ENCODE measurements at places on chromosomes 11 and 22.

DNA sequence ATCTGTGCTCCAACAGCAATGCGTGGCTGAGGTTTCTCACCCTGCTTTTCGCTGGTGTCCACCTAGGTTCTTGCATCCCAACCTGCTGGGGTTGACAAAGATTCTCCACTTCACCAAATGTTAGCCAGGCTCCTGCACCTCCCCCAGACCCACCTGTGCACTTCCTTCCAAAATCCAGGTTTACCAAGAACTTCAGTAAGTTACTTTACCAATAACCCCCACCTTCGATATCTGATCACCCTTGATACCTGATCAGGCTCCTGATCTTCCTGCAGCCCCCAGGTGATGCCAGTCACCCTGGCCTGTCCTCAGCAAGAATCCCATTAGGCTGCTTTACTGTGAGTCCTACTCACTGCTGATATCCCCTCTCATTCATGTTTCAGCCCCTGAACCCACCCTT is 1203.4 kb downstream of the TBC1D22A start:
- no peak for DNase-seq

- no peak for DNase-seq
Observed at GRCh38 chr22:30572210-30572609, 2.3 kb downstream of the GAL3ST1 start.

GRCh38 chr22:35301372-35301874 is 1.7 kb downstream of the TOM1 start:
- no peak for DNase-seq

- DNase-seq: no peak
Observed at GRCh38 chr11:115656669-115657068, 152.5 kb upstream of the CADM1 start.

- DNase-seq: peak; percentile 53
Observed at GRCh38 chr11:95764267-95764898, 25.2 kb downstream of the FAM76B start.

DNA sequence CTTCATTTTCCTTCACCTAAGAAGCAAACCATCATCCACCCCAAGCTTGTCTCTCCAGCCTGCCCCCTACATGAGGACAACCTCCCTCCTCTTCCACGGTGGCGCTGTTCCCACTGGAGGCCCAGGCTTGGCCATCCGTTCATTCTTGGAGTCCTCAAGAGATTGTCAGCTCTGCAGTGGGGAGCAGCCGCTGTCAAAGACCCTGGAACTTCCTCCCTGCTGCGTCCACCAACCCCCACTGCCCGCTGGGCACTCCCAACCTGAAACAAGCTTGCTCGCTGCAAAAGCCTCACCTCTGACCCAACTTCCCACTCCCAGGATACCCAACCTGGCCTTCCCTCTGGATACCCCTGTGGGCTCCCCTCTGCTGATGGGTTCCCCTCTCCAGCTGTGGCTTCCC is 10.4 kb upstream of the CD81 start:
- DNase-seq: no peak

DNA sequence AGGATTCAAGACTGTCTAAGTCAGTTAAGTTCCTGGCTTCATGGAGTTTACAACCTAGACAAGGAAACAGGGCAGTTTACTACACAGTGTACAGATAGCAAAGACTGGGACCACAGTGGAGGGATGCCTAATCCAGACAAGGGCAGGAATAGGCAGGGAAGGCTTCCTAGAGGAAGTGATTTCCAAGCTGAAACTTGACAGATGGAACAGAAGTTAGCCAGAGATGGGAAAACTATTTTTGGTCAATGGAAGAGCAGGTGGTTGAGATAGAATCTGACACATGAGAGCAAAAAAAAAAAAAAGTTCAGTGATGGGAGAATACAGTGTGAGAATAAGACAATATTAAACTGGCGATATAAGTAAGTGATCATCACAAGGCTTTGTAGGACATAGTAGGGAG is 1.3 kb downstream of the COA4 start:
- no peak for DNase-seq

DNA sequence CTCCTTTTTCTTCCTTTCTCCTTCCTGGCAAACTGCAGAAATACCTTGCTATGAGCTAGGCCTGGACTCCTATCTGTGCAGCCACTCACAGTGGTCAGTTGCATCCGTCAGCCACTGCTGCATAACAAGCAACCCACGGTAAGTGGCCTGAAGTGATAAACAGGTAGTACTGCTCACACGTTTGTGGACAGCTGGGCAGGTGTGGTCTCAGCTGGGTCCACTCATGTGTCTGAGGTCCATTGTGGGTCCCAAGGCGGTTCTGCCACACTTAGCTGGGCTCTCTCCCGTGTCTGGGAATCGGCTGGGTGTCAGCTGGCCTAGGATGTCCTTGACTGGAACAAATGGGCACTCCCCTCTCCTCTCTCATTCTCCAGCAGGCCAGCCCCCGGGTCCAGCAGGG is 109.3 kb downstream of the BRD1 start:
- no peak for DNase-seq

- no peak for DNase-seq
Observed at GRCh38 chr11:106763501-106763900, 254.8 kb downstream of the GUCY1A2 start.

GRCh38 chr11:17395978-17396377 is 7.5 kb upstream of the KCNJ11 start:
- DNase-seq: no peak

DNA sequence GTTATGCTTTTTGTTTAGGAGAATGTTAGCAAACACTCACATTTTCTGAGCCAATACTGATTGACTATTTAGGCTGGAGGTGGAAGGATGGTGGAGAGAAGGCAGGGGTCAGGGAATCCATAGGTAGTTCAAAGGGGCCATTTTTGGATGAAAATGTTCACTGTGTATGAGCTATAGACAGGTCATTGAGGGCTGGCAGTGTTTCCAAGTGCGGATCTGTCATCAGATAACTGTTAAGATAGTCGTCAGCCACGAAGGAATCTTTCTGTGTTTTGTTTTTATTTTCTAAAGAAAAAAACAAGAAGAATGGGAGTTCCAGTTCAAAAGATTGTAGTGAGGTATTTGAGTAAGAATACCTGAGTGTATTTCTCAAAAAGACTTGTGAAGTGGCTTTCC is 3.1 kb downstream of the KCNJ5 start:
- no peak for DNase-seq

DNA sequence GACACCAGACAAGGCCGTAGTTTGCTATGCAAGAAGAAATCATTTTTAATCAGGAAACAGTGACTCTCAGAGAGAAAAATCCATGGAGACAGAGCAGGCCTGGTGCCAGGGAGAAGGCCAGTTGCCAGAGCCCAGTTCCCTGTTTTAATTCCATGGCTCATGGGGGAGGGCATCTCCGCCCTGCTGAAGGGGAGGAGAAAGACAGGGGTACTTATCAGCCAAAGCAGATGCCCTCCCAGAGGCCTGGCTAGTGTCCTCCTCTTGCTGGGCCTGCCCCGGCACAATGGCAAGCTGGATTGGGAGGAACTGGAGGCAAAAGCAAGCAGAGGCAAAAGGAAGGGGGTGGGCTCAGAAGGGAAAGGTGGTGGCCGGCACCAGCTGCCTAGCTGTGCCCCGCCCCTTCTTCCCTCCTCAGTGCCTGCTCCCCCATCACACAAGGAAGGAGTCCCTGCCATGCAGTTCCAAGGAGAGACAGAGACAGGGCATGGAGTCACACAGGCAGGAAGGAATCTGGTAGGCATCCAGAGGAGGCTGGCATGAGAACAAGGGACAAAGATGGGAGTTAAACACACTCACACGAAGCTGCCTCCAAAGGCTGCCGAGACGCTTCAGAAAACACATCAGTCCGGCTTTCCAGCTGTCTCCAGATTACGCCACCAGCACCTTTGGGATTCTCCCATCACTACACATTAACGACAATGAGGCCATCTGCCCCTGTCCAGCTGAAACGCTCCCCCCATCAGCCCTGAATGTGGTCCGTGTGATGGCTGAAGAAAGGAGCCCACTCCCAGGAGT is 591.8 kb downstream of the BUD13 start:
- no peak for DNase-seq

- DNase-seq: no peak
Observed at GRCh38 chr11:975827-976226, 50.2 kb downstream of the AP2A2 start.

DNA sequence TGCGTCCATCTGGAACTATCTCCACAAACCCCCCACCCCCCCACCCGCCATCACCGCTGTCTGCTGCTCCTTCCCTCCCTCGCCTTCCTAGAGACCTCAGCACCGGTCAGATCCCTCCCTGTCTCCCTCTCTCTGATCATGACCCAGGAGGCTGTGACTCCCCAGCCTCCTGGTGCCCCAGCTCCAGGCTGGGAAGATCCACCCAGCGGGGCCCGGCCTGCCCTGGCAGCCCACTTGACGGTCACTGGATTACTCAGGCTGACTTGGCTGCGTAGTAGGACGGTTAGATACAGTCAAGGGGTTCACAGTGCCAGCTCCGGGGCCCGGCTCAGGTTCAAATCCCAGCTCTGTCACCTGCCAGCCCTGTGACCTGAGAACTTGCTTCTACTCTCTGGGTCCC is 59.3 kb downstream of the ANO1 start:
- DNase-seq: no peak

- no peak for DNase-seq
Observed at GRCh38 chr11:47257517-47258316, at the start of gene NR1H3. NR1H3 (plus strand) TSS chr11:47257996; CDS start chr11:47259217, 1,221 bp downstream.

DNA sequence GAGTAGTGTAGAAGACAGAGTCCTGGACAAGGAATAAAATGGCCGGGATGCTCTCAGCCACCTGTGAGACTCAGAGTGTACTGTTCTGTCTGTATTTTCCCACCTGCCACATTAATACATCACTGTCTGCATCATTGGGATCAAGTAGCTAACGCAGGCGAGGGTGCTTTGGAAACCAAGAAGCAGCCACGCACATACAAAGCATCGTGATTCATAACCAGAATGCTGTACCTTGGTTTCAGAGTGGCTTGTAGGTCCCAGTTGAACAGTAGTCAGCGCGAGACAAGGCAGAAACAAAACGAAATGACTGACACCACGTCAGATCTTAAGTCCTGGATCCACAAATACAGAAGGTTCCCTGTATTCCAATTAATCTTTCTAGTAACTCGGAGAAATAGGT is 198.3 kb downstream of the GRIK4 start:
- DNase-seq: no peak

- DNase-seq: no peak
Observed at GRCh38 chr11:77799338-77799737, 21.2 kb downstream of the RSF1 start.

DNA sequence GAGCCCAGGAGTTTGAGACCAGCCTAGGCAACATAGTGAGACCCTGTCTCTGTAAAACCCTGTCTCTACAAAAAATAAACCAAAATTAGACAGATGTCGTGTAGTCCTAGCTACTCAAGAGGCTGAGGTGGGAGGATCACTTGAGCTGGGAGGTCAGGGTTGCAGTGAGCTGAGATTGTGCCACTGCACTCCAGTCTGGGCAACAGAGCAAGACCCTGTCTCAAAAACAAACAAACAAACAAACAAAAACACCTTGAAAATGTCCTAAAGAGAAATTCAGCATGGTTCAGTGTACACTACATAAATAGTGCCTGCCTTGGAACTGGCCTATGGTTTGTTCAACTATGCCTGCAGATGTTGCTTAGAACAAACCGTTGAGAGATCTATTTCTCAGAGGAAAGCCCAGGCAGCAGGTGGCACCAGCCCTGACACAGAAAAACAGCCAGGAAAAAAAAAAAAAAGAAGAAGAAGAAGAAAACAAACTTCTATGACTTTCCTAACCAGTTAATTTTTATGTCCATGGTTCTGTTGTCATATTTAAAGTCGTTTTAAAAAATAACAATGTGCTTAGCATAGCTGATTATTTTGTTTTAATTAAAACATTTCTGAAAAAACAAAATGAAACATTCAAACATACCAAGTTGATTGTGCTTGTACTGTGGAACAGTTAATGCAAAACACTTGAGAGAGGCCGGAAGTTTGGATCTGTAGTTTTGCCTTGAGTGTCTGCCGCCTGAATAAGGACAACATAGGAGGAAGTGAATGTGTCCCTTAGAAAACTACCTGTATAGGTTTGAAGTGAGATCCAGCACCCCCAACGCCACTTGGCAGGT is 5.4 kb downstream of the KREMEN1 start:
- peak; percentile 33 for DNase-seq

DNA sequence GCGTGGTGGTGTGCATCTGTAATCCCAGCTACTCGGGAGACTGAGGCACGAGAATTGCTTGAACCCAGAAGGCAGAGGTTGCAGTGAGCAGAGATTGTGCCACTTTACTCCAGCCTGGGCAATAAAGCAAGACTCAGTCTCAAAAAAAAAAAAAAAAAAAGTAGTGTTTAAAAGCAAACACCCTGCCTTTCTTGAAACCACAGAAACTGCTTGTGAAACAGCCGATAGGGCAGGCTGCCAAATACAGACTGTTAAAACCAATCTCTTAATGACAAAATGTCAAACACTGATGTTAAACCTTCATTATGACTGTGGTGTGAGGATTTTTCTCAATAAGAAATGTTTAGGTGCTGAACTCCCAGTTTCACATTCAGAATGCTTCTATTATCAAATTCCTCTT is 27.3 kb downstream of the MARK2 start:
- peak; percentile 37 for DNase-seq

DNA sequence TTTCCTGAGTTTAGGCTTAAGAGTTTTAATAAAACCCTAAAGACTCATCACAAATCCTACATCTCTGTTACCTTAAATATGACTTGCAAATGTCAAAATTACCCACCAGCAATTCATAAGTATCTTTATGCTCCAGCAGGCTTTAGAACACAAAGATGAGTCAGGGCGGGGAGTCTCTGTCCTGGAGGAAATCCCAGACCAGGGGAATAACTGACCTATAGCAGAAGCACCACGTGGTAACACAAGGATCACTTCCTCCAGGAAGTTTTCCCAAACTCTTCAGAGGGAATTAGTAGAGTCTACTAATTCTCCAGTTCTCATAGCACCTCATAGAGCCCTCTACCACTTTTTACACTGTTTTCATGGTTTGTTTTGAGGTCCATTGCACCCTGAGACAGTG is 217.0 kb downstream of the NAV2 start:
- no peak for DNase-seq

DNA sequence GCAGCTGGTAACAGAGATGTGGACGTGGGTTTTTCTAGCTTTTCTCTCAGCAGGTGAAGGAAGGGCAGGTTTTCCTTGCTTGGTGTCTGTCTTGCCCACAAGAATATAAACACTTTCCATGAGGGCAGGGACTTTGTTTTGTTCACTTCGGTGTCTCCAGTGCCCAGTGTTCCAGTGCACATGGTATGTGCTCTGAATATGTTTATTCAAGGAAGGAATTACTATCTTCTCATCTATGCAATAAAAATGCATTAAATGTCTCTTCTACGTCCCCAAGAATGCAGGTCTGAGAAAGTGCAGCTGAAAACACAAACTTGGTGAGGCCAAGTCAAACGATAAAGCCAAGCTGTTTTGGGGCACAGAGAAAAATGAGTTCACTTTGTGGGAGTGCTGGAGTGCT is 56.3 kb upstream of the PLET1 start:
- no peak for DNase-seq

DNA sequence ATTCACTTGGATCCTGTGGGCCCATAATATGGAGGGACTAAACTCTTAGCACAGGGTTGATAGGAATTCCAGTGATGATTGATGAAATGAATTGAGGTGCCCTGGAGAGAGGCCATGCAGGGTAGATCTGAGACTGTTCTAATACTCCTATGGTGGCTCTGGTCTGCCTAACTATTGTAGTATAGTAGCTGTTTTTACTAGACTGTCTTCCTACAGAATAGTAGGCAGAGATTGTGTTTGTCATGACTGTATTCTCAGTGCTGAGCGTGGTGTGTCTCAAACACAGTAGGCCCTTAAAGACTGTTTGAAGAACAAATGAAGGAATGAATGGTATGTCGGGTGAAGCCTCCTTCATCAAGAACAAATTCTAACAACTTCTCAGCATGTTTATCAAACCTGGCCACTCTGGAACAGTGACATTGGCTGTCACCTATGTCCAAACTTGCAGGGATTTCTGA is 107.0 kb upstream of the SESN3 start:
- DNase-seq: no peak
